ENCODE measurements at places on chromosomes 1 and 21.

DNA sequence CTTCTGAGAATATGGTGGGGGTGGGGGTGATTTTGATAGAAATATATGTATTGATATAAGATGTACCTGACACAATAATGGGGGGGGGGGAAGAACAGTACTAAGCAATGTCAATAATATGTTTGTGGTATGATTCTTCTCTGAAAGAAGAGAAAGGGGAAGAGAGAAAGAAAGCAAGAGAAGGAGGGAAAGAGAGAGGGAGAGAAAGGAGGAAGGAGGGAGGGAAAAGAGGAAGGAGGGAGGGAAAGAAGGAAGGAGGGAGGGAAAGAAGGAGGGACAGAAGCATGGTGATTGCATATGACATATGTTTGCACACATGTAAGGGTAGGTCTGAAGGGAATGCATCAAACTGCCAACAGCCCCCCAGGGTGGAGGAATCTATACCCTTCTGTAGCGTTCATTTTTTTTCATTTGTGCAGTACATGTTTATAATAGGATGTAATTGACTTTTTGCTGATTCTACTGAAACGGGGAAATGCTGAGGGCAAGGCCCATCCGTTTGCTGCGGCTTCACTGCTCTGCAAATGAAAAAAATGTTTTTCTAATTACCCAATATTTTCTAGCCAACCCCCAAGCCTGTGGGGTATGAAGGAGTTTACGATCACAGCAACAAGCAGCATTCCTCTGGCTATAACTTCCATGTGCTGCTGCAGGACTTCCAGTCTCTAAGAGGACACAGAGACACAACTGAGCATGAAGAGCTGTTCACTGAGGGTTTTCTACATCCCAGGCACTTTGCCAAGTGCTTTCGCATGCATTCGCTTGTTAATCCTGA is 119.3 kb upstream of the ZC3H12A start:
- DNase-seq: no peak

DNA sequence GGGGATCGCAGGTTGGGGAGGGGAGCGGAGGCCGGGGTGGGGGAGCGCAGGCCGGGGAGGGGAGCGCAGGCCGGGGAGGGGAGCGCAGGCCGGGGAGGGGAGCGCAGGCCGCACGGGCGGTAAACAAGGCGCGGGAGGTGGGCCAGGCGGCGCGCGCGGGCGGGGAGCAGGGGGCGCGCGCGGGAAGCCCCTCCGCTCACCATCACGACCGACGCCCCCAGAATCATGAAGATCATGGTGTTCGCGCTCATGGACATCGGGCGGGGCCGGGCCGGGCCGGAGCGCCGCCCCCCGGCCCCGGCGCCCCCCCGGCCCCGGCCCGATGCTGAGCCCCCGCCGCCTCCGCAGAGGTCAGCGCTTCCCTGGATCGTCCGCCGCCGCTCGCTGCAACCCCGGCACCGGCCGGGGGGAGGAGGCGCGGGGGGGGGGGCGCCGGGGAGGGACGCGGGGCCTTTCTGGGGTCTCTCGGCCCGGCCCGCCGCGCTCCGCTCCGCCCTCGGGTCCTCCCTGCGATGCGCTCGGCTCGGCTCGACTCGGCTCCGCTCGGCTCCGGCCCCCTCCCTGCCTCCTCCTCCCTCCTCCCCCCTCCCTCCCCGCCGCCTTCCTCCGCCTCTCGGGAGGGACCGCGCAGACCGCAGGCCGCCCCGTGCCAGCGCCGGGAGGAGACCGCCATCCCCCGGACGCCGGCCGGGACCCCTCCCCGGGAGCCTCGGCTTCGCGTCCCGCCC is at the start of gene TMEM240:
TSS of gene TMEM240 (minus strand) at position 535 of the 728 bp plus-strand sequence. CDS start at position 257, 278 bp downstream.
- DNase-seq: peak; percentile 16

- DNase-seq: no peak
These were observed 75.3 kb upstream of the WDR26 start for GRCh38 chr1:224509907-224510306.

DNA sequence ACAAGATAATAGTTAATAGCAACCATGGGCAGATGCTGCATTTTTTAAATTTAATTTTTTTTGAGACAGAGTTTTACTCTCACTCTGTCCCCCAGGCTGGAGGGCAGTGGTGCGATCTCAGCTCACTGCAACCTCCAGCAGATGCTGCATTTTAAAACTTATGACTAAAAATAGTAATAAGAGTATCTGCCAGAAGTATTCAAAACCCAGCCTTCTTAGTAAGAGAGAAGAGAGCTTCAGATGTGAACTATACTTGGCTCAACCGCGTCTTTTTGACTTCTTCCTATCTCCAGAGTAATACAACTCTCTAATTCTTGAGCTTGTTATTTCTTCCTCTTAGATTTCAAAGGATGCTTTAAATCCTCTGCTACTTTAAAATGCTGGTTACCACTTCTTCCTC is 4.6 kb downstream of the RPS27 start:
- no peak for DNase-seq

- DNase-seq: peak; percentile 68
These were observed 34.8 kb downstream of the KCNQ4 start for GRCh38 chr1:40818264-40818961.

DNA sequence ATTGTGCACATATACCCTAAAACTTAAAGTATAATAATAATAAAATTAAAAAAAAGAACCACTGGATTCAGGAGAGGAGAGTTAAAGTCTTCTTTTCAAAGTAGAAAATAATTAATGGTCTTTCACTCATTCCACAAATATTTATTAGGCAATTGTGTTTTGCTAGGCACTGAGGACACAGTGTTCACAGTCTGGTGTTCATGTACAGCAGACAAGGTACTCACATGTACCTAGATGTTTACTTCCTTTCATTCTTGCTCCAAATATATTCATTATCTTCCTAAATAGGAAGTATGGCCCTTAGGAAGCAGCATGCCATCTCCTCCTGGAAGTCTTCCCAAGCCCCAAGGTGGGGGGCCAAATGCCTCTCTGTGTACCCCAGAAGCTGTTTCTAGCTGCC is 265.0 kb downstream of the NPHP4 start:
- no peak for DNase-seq

- DNase-seq: no peak
These were observed 243.1 kb upstream of the CXADR start for GRCh38 chr21:17269760-17270159.

GRCh38 chr21:25788677-25789076 is 53.9 kb downstream of the GABPA start:
- DNase-seq: no peak

DNA sequence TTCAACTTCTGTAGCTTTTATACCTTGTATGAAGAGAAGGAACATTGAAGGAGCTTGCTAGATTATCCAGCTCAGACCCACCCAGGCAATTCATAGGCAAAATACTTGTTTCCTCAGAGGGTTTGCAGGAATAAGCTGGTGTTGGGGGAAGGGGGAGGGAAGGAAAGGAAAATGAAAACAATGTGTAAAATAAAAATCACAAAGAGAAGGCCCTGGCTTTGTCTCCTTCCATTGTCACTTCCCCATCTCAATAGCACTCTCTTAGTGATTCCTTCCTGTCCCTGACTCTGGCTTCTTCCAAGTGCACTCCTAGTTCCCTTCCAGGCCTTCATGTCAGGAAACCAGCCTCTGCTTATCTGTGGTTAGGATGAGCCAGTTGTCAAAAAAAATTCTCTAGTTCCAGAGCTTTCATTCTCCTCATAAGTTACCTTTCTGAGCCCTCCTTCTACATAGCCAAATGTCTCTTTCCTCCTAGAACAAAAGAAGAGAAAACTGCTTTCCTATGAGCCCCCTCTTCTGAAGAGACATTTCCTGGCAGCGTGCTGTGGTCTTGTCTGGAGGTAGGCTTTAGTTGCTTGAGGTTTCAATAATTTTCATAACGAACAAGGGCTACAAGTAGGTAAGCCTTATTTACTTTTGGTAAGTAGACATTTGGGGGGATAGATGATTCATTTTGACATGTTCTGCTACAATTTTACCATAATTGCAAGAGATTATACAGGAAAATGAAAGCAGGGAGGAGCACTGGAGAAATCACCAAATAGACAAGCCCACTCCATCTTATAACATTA is 45.7 kb downstream of the FASLG start:
- no peak for DNase-seq

DNA sequence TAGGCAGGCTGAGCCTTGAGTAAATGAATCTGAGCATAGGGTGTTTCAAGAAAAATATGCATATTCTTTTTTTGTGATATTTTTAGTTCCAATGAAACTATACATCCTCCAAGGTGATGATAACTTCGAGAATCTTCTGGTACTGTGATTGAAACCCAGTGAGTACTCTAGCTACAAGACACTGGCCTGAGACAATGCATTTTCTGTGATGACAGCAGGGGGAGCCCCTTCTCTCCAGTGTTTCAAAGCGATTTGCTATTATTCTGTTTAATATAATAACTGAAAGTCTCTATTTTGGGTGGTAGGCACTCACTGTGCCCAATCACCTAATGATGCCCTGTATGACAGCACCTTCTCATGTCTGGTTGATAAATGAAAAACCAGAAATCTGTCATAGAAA is 12.1 kb downstream of the IRF2BP2 start:
- no peak for DNase-seq

DNA sequence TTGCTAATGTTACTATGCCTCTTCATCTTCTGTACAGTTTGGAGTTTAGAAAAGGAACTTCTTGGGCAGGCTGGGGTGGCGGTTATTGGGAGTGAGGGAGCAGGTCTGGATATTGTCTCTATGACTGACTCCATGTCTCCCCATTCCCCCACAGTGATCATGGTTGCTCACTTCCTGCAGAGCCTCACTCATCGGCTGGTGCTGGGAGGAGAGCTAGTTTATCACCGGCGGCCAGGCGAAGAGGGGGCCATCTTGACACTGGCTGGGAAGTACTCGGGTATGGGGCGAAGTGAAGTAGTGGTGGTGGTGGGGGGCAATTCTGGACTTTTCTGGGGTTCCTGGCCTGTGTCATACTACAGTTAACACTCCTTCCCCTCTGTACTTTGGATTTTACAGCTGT is 2.2 kb downstream of the TOMM40L start:
- DNase-seq: no peak

- DNase-seq: no peak
These were observed 1.9 kb upstream of the MEF2D start for GRCh38 chr1:156502391-156502893.

DNA sequence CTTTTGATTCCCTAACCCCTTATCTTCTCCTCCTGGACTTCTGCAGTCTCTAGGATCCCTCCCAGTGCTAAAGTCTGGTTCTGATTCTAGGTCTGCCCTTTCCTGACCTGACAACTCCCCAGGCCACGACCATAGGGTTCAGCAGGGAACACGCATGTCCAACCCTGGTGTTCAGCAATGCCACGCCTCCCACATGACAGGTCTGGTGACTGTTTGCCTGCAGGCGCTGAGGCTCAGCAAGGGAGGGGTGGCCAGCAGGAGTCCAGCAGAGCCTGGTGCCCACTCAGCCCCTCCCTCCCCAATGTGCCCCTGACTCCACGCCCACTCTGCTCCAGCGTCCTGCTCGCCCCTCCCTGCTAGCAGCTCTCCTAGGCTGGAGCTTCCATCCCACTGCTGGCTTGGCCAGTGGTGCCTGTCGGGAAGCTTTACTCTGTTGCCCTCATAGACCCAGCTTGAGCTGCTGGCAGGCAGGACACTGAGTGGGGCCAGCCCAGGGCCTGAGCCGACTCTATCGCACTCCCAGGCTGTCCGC is 17.3 kb downstream of the SLC9A1 start:
- DNase-seq: no peak
